Stimulated activated CD4-positive, alpha-beta T cell treated with anti-CD3 and anti-CD28 coated beads, Interleukin-15, amount 100 ng/mL, for 1 hour (primary cell): ENCODE measurements at places on chromosomes 5 and 9.

- DNase-seq, result no peak
Measured at GRCh38 chr9:113998525-113999255, 79.4 kb downstream of the AMBP start.

DNA sequence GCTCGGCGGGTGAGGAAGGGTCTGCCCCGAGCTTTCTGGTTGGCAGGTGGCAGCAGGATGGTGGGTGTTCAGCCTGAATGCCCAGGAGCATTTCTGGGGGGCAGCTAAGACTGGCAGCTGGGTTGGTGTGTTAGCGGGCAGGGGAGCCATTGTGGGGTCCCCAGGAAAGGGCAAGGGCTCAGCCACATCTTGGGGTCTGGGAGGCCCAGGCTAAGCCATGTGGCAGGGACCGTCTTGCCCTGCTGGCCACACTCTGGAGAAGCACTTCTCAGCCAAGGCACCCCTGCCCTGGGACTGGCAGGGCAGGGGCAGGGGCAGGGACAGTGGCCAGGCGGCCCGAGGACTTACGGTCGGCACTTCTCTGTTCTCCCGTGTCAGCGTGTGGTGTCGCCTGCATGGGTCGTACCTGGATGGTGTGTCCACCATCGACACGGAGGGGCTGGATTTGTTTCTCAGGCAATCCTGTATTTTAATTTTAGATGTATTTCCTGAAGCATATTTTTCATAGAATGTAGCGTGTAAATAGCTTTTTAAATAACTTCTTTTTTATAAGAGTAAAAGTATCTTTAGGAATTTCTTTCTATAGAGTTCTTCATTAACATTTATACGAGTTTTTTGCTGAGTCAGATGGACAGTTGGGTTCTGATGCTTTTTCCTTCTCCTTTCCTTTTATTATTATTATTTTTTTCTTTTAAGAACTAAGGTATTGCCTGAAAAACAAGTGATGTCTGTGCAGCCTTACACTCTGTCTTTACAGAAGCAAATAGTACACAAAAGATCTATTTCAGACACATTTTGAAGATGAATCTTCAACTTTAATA is 102.0 kb downstream of the PHF2 start:
- no peak for DNase-seq

DNA sequence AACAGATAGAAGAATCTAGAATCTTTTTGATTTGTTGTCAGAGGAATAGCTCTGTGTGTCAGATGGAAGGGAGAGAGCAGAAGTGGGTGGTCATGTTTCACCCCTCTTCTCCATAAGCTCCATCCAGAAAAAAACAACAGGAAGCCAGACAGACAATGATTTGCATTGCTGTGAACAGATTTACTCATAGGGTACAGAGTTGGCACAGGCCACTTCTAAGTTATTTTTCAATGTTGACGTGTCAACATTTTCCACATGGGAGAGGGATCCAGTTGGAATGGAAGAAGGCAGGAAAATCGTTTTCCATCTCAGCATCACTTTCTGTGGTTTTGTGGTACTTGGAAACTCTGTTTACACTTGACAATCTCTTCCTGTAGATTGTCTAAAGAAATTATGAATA is 86.7 kb downstream of the INSYN2B start:
- DNase-seq, result no peak

- no peak for DNase-seq
Measured at GRCh38 chr5:84343171-84343570, 41.5 kb downstream of the EDIL3 start.

DNA sequence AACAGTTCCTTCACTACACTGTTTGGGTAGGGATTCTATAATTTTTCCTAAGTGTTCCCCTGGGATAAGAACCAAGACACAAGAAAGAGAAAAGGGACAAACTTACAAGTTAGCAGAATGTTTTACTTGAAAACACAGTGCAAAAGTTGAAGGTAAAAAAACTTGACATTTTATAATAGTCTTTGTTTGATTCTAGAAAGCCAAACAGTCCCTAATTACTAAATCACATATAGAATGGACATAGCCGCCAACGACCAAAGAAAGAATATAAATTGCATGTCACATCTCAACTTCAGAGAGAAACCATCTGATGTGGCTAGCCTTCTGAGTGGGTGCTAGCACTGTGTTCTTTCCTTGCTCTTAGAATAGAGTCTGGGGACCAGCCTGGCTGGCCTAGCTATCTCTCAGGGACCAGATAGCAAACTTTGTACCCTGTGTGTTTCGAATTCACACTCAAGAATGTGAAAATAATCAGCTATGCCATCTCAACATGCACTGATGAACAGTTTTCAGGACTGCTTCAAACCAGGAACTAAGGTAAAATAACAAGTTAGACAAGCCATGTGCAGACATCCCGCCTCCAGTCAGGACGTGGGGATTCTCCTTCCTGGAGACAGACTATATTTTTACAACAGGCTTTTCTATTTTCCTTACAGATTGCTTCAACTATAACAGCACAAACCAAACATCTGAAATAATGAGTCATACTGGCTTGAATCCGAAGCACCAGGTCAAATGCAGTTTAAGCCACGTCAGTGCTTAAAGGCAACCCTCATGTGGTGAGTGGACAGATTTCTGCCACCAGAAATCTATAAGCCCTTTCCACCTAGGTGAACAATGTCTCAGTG is 53.7 kb downstream of the LHFPL2 start:
- DNase-seq, result no peak

DNA sequence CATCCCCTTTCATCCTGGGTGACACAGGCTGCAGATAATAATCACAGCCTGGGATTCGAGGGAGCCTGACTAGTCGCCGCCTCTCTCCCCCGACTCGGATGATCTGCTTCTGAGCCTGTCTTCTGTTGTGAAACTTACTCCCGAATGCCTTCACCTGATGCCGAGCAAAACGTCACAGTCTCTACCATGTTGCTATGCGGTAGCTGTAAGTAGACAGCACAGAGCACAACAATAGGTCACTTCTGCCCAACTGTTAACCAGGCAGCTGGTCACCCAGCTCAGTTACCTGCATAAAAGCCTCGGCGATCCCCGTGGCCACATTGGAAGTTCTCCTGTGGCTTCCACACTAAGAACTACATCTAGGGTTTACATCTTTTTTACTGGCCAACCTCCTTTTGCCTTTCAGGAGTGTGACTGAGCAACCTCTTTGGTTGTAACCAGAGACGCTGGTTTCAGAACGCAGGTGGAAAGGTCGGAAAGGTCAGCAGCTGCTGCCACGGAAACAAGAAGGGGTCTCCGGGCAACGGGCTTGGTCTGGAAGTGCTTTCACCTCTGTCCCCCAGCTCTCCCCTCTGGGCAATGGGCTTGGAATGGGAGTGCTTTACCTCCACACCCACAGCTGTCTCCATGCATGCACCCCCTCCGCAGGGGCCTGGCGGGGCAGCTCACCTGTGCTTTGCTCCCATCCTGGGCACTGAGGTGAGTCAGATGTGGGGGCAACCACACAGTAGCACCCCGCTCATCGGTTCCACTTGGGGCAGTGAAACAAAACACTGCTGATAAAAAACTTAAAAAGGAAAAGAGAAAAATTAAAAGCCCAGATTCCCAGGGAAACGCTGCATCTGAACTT is 7.6 kb upstream of the PPP1R26 start:
- DNase-seq, result no peak

DNA sequence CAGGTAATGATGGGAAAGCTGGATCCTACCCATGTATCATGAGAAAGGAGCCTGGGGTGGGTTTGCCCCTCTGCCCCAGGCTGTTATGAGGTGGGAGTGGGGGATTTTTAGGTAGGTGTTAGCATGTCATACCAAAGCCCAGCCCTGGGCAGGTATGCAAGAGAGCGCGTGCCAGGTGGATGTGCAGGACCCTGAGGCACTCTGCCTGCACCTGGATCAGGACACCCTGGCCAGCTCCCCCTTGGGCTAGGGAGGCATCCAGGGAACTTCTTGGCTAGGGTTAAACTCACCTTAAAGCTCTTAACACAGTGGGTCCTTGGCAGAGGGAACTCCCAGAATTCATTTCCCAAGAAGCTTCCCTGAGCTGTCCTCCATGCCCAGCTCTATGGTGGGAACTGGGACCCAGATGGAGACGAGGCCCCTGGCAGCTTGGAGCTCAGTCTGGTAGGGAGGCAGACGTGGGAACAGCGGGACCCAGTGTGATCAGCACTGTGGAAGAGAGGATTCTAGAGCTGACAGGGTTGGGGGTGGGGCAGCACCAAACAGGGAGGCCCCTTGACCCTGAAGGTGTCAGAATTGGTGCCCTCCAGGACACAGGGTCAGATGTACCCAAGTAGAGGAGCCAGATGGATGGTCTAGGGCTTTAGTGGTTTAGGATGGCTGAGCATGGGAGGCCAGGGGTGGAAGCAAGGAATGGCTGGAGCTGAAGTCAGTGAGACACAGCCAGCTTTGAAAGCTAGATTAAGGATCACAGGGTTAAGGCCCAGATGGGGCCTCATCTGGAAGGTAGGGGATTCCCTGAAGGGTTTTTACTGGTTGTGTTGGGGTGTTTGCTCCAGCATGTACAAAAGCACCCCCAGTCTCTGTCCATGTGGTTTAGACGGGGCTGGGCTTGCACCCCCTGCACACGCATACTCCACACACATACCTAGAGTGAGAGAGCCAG is 2.2 kb upstream of the PRR7 start:
- DNase-seq, result no peak

GRCh38 chr5:137096149-137097103 is 402.7 kb downstream of the SPOCK1 start:
- DNase-seq, result no peak

DNA sequence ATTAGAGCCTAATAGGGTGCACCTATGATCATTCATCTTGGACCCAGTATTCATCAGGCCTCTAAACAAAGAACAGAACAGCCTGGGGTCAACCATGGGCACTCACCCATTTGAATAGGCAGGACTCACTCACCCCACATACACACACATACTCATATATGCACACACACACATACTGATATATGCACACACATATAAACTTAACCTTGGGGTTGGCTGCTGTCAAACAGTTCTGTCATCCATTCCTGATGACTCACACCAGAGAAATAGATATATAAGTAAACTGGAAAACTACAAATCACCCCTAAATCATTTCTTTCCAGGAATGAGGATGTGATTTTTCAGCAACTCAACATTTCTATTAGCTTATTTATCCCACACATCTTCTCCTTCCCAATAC is 51.3 kb downstream of the ARL15 start:
- DNase-seq, result no peak

- no peak for DNase-seq
Measured at GRCh38 chr5:14915291-14915952, 43.8 kb upstream of the ANKH start.

DNA sequence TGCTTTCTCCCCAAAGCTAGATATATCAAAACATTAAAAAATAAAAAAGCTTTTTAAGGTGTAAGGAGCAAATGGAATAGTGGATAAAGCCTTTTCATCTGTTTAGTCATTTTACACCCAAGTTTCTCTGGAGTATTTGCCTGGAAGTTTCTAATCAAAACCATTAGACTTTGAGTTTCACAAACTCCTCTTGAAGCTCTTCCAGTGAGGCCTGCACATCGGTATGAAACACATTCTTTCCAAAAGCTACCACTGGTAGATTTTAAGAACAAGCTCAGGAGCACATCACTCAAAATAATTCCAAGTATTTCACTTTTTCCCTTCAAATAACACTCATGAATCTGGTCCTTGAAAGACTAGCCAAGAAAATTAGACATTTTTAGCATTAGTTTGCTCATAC is 5.7 kb downstream of the TRIM52 start:
- DNase-seq, result no peak

DNA sequence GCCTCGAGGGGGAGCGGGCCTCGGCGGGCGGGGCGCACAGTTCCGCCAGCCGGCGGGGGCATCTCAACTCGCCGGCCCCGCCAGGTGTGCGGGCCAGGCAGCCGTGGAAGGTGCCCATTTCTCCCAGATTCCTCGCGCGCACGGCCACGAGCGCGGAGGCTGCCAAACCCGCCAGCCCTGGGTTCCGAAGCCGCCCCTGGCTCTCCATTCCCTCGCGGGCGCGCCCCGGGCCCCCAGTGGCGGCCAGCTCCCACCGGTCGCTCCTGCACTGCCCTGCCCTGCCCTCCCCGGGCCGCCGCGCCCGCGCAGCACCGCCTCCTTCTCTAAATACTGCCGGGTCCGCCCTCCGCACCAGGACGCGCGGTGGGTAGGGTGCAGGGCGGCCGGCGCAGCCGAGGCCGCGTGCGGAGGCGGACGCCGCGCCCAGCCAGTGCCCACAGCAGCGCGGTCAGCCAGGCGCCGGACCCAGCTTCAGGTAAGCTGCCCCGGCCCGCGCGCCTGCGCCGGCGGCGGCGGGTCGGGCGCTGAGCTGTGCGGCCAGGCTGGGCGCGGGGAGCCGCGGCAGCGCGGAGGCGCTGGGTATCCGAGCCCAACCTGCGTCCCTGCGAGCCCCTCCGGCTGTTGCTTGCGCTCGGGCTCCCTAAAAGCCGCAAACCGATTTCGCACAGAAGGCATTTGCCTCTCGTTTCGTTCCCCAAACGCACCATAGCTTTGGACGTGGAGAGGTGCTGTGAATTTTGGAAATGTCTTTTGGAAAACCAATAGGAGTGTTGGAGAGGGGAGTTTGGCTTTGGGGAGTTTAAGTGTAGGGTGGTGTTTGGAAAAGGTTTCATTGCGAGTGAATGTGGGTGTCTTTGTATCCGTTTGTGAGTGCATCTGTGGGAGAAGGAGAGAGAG is at the start of gene TMEM171:
Gene TMEM171 (plus strand): TSS at position 354 of the 897 bp plus-strand sequence. CDS start 2,799 bp downstream, outside the sequence.
- no peak for DNase-seq

GRCh38 chr5:123035918-123036390 is 571 bp downstream of the PPIC start:
- no peak for DNase-seq

DNA sequence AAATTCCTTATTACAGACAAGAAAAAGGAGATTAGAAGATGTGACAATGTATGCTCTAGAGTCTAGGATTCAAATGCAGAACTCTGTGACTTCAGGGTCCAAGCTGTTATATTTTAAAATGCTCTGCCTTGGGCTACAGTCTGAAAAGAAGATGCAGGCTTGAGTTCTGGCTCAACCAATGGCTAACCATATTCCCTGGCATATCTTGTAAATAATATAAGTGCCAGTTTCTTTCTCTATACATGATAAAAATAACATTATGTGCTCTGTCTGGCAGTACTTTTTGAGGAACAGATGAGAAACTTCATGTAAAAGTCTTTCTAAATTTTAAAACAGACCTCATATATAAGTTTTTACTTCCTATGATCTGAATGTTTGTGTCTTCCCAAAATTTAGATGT is 926.5 kb upstream of the CDH6 start:
- no peak for DNase-seq
